ENCODE measurements at places on chromosomes 5 and 9. TPM values are rescaled to one million over a fixed set of nuclear protein-coding genes. Genes with fewer than 3 reads are reported as not detected.

GRCh38 chr9:115204904-115205453, 87.0 kb upstream of the TNC start:
- no peaks in the 10 kb centered on the region for H3K4me1 ChIP-seq
- no peaks in the 10 kb centered on the region for H3K36me3 ChIP-seq
- peaks cover 10% of the 10 kb centered on the region for H3K27me3 ChIP-seq
- no peak for DNase-seq
- no peak overlapping the region for H3K27ac ChIP-seq

GRCh38 chr5:55858104-55858503, 6.9 kb downstream of the IL31RA start:
- no peaks in the 10 kb centered on the region for H3K4me1 ChIP-seq
- no peak overlapping the region for H3K27ac ChIP-seq
- H3K4me3 ChIP-seq: no peak overlapping the region
- H3K27me3 ChIP-seq: no peaks in the 10 kb centered on the region
- DNase-seq: no peak

DNA sequence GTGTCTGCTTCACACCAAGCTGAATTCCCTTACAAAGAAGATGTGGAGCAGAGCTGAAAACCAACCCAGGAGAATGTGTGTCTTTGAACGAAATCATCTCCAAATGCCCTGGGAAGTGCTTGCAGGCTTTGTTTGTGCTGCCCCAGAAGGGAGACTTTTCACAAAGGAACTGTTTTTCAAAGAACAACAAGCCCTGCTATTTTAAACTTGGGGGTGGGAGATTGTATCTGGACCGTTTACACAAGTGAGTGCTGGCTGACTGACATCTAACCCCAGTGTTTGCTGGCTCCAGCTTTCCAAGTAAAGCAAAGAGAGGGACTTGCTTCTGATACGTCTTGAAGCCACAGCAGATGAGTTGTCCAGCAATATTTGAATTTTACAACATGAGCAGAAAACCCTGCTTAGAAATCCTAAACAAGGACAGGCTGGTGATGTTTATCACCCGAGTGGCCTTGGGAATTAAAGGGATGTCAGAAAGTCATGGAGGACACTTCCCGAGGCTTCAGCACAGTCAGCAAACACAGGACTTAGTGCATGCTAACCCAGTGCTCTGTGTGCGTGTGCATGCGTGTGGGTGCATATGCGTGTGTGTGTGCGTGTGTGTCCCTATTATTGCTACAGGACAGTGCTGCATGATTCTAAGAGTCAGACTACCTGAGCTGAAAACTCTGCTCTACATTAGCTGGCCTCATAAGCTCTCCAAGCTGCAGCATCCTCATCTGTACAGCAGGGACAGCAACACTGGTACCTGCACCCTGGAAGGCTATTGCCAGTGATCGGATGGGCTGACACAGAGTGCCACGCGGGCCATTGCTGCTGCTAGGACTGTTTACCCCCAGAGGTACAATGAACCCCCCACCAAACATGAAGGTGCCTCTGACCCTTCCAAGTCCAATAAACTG, 1.4 kb downstream of the ADAMTS12 start:
- no peak overlapping the region for H3K4me3 ChIP-seq
- no peak overlapping the region for H3K27ac ChIP-seq
- H3K36me3 ChIP-seq: no peaks in the 10 kb centered on the region
- H3K27me3 ChIP-seq: peaks cover 57% of the 10 kb centered on the region

GRCh38 chr5:120228262-120229031, 235.7 kb upstream of the PRR16 start:
- no peaks in the 10 kb centered on the region for H3K36me3 ChIP-seq
- H3K4me1 ChIP-seq: no peaks in the 10 kb centered on the region
- no peaks in the 10 kb centered on the region for H3K27me3 ChIP-seq
- H3K4me3 ChIP-seq: no peak overlapping the region

DNA sequence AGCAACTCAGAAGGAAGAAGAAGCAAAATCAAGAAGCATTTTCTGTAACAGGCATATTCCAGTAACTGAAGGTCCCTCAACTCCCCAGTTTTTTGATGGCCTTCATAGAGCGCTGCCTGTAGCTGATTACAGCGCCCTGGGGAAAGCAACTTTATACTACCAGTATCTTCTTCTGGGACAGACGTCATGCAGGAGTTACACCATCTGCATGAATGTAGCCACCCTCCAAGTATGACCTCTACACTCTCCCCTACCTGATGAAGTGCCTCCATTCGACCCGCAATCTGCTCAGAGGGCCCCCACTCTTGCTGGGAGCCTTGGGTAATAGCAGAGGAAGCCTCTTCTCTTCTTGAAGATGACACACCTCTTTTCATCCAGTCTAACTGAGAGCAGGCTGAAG, 21.0 kb upstream of the SH3TC2 start:
- no peaks in the 10 kb centered on the region for H3K27me3 ChIP-seq
- H3K4me1 ChIP-seq: no peaks in the 10 kb centered on the region
- no peak overlapping the region for H3K4me3 ChIP-seq
- DNase-seq: no peak
- no peaks in the 10 kb centered on the region for H3K36me3 ChIP-seq

GRCh38 chr9:34271265-34272006, 57.6 kb downstream of the KIF24 start:
- H3K4me3 ChIP-seq: no peak overlapping the region
- no peaks in the 10 kb centered on the region for H3K4me1 ChIP-seq
- H3K36me3 ChIP-seq: no peaks in the 10 kb centered on the region
- H3K27ac ChIP-seq: no peak overlapping the region
- no peak for DNase-seq

DNA sequence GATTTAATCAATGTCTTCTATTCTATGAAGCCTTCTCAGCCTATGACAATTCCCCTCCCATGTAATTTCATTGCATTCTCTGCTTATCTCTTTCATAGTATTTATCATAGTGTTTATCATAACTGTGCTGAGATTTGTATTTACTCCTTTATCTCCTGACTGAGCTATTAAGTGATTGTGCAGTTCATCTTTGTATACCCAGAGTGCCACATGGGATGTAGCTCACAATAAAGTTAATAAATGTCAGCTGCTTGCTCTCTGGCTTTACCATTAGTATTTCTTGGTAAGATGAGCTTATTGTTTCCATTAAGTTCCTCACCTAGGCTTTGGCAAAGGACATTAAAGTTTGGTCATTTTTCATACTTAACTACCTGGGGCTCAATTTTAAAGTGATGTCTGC, 275.1 kb upstream of the MPDZ start:
- no peaks in the 10 kb centered on the region for H3K4me1 ChIP-seq
- H3K27ac ChIP-seq: no peak overlapping the region
- no peaks in the 10 kb centered on the region for H3K36me3 ChIP-seq
- no peaks in the 10 kb centered on the region for H3K27me3 ChIP-seq

DNA sequence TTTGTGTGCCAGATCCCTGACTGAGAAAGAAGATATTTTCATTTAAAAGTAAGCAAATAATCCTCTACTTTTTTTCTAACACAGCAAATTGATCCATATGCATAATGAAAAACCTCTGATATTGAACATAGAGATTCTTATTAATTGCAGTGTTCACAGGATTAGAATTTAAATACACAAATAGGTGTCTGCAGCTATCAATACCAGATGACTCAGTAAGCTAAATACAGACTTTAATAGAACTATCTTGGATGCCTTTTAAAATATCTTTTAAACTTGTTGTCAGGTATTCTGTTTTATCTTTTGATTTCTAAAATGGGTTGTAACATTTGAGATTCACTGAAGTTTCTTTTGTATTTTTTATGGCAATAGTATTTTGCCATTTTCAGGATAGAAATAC, 43.1 kb downstream of the NIPBL start:
- H3K4me3 ChIP-seq: no peak overlapping the region
- no peak overlapping the region for H3K27ac ChIP-seq
- H3K4me1 ChIP-seq: no peaks in the 10 kb centered on the region
- DNase-seq: no peak
- no peaks in the 10 kb centered on the region for H3K36me3 ChIP-seq
- H3K27me3 ChIP-seq: no peaks in the 10 kb centered on the region

DNA sequence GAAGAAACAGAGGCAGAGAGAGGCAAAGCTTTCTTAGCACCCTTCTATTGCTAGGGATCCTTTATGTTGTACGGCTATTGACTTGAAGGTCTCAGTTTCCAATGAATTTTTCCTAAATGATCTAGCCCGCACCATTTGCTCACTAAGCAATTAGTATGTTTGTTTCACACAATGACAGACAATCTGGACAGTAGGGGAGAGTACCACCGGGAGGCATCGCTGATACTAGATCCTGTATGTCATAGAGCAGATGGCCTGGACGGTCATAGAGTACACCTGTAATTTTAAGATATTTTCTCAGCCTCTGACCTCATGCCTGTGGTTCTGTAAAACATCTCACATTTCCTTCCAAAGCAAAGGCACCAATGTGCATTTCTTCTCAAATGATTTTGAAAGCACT, 194.3 kb downstream of the TLE4 start:
- no peaks in the 10 kb centered on the region for H3K4me1 ChIP-seq
- H3K27me3 ChIP-seq: no peaks in the 10 kb centered on the region
- H3K27ac ChIP-seq: no peak overlapping the region
- H3K36me3 ChIP-seq: no peaks in the 10 kb centered on the region

GRCh38 chr9:104633976-104634520, 16.0 kb upstream of the OR13C9 start:
- no peaks in the 10 kb centered on the region for H3K4me1 ChIP-seq
- DNase-seq: no peak
- no peak overlapping the region for H3K4me3 ChIP-seq
- no peaks in the 10 kb centered on the region for H3K36me3 ChIP-seq

DNA sequence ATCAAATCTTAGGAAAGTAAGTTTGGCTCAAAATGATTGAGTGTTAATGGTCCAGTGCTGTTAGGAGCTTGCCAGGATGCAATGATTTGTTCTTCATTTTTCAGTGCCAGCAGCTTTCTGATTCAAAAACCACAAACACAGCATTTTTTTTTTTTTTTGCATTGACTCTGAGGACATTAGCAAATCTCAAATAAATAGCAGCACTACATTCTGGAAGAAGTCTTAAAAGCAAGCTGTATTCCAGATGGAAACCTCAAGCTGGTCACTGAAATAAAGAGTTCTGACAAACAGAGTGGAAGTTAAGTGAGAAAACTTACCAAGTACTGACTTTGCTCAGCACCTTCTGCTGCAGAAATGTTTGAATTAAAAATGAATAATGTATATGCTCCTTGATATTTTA, 1653.1 kb upstream of the CDH9 start:
- H3K27me3 ChIP-seq: no peaks in the 10 kb centered on the region
- no peak for DNase-seq
- H3K27ac ChIP-seq: no peak overlapping the region
- H3K4me1 ChIP-seq: no peaks in the 10 kb centered on the region
- no peak overlapping the region for H3K4me3 ChIP-seq

- no peak overlapping the region for H3K4me3 ChIP-seq
- no peak overlapping the region for H3K27ac ChIP-seq
- no peak for DNase-seq
- H3K4me1 ChIP-seq: no peaks in the 10 kb centered on the region
- H3K27me3 ChIP-seq: no peaks in the 10 kb centered on the region
Observed at GRCh38 chr5:38796742-38797108, 49.1 kb upstream of the OSMR start.

- no peaks in the 10 kb centered on the region for H3K27me3 ChIP-seq
- H3K27ac ChIP-seq: no peak overlapping the region
Observed at GRCh38 chr5:42228279-42228678, 195.0 kb upstream of the GHR start.

DNA sequence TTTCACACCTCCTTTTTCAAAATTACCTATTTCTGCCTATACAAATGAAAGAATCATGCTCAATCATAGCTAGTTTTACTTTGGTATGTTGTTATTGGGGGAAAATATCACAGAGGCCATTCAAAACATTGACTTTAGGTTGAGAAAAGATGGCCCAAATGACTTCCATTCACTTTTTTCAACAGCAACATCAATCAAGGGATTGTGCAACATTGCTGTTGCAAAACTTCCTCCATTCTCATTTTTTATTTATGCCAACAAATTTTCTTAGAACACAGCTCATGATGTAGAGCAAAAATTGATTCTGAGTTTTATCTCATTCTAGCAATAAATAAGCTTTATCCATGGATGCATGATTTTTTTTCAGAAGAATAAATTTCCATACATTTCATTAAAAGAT, 93.6 kb upstream of the RORB start:
- no peaks in the 10 kb centered on the region for H3K4me1 ChIP-seq
- no peak for DNase-seq

DNA sequence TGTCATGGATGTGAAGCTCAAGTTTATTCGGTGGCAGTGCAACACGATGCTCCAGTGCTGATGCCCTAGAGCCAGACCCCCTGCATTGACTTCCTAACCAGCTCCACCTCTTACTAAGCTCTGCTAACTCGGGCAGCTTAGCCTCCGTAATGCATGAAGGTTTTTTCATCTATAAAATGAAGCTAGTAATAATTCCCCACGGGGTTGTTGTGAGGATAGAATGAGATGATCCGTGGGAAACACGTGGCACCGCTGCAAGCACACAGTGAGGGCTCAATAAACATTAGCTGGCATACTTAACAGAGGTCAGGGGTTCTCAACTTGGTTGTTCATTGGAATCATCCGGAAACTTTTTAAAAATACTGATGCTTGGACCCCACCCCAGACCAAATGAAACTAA, 6.8 kb downstream of the ENC1 start:
- no peaks in the 10 kb centered on the region for H3K27me3 ChIP-seq
- peaks cover 17% of the 10 kb centered on the region for H3K36me3 ChIP-seq
- DNase-seq: no peak
- H3K27ac ChIP-seq: peak overlapping the region; percentile 86

DNA sequence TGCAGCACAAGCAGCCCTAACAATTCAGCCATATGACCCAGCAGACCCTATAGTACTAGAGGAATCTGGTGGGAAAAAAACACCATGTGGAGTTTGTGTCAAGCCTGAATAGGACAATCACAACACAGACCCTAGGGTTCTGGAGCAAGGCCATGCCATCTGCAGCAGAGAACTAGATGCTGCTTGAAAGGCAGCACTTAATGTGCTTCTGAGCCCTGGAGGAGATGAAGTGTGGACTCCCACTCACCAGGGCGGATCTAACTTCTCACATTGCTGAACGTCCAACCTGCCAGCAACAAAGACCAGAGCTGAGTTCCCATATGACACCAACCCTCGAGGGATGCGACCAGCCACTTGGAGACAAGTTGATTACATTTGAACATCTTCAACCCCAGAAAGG, 43.2 kb downstream of the GABBR2 start:
- no peak for DNase-seq
- H3K27me3 ChIP-seq: 0 out of 2 replicates have a peak, but pooled peaks cover 3% of the 10 kb centered on the region
- H3K4me3 ChIP-seq: no peak overlapping the region
- H3K36me3 ChIP-seq: no peaks in the 10 kb centered on the region

DNA sequence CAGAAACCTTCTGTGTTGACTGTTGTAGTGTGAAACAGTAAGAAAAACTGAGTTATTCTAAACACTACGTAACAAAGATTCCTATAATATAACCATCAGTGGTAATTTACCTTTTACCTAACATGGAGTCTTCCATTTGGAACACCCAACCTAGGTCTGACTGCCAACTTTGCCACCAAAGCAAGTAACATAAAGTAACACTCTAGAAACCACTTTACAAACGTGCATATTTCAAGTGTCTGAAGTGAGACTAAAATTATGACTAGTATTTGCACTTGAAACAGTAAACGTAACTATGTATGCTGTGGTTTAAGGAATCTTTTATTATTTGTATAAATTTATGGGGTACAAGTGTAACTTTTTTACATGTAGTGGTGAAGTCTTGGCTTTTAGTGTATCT, 95.6 kb downstream of the SERINC5 start:
- H3K36me3 ChIP-seq: 0 out of 2 replicates have a peak, but pooled peaks cover 2% of the 10 kb centered on the region
- DNase-seq: no peak
- no peak overlapping the region for H3K27ac ChIP-seq
- no peak overlapping the region for H3K4me3 ChIP-seq
- no peaks in the 10 kb centered on the region for H3K4me1 ChIP-seq
- H3K27me3 ChIP-seq: no peaks in the 10 kb centered on the region

The FAM151B gene
- total RNA-seq: 1.2 TPM

The ELOVL7 gene
- 20.0 TPM for total RNA-seq

The HAPLN1 gene
- 0.05 TPM for total RNA-seq

The OGN gene
- 0.15 TPM for total RNA-seq

The FSTL4 gene
- 0.37 TPM for total RNA-seq

The SPINK4 gene
- total RNA-seq: not detected

The SLC34A1 gene
- not detected for total RNA-seq

The LCP2 gene
- 0.61 TPM for total RNA-seq

The FOXD4 gene
- total RNA-seq: 2.8 TPM
